Mesothelial cell of epicardium (in vitro differentiated cells): ENCODE measurements at places on chromosomes 5 and 9.
A peak's percentile ranks its signal among the peaks of the same experiment; 100 is the strongest.

GRCh38 chr5:149036168-149036567, 26.7 kb downstream of the SH3TC2 start:
- peaks cover 2% of the 10 kb centered on the region for H3K4me1 ChIP-seq
- DNase-seq: no peak
- H3K4me3 ChIP-seq: no peak overlapping the region
- no peak overlapping the region for H3K27ac ChIP-seq
- peaks cover 9% of the 10 kb centered on the region for H3K27me3 ChIP-seq

DNA sequence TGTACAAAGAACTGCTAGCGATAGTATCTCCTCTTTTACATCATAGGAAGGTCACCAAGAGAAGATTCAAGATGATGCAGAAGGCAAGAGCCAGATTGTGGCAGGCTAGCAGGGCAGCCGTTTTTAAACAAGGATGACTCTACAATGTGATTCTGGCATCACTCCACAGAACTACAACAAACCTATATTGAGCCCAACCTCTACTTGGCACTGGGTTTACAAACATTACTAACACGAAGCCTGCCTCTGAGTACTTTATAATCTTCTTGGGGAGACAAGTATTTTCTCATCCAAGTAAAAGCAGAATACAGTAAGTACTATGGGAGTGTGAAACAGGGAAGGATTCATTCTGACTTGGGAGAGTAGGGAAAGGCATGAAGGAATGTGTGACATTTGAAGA, 448.6 kb downstream of the ZNF608 start:
- H3K27ac ChIP-seq: no peak overlapping the region
- H3K27me3 ChIP-seq: no peaks in the 10 kb centered on the region
- DNase-seq: no peak
- H3K4me1 ChIP-seq: peaks cover 18% of the 10 kb centered on the region
- H3K4me3 ChIP-seq: no peak overlapping the region

- DNase-seq: no peak
- peaks cover 64% of the 10 kb centered on the region for H3K27me3 ChIP-seq
- no peak overlapping the region for H3K27ac ChIP-seq
- H3K4me3 ChIP-seq: no peak overlapping the region
Measured at GRCh38 chr9:126674365-126675146, 60.8 kb downstream of the LMX1B start.

- no peak overlapping the region for H3K4me3 ChIP-seq
- no peaks in the 10 kb centered on the region for H3K36me3 ChIP-seq
- H3K4me1 ChIP-seq: no peaks in the 10 kb centered on the region
- H3K27ac ChIP-seq: no peak overlapping the region
Measured at GRCh38 chr9:113828221-113828620, 47.9 kb upstream of the ZNF618 start.

DNA sequence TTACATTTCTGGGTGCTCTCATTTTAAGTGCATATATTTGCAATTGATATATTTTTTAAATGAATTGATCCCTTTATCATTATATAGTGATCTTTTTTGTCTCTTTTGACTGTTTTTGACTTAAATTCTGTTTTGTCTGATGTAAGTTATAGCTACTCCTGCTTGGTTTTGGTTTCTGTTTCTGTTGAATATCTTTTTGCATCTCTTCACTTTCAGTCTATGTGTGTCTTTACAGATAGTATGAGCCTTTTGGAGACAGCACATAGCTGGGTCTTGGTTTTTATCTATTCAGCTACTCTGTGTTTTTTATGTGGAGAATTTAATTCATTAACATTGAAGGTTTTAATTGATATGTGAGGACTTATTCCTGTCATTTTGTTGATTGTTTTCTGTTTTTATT, 311.3 kb downstream of the SPATA31D1 start:
- H3K36me3 ChIP-seq: peaks cover 7% of the 10 kb centered on the region
- no peak overlapping the region for H3K4me3 ChIP-seq
- no peaks in the 10 kb centered on the region for H3K4me1 ChIP-seq
- H3K27me3 ChIP-seq: no peaks in the 10 kb centered on the region

- H3K4me3 ChIP-seq: no peak overlapping the region
- no peak for DNase-seq
- H3K4me1 ChIP-seq: peaks cover 3% of the 10 kb centered on the region
Measured at GRCh38 chr9:135877791-135878527, 29.4 kb downstream of the CAMSAP1 start.

- DNase-seq: no peak
- H3K4me1 ChIP-seq: no peaks in the 10 kb centered on the region
- H3K4me3 ChIP-seq: no peak overlapping the region
- no peak overlapping the region for H3K27ac ChIP-seq
Measured at GRCh38 chr5:87150630-87151029, 117.1 kb upstream of the RASA1 start.

DNA sequence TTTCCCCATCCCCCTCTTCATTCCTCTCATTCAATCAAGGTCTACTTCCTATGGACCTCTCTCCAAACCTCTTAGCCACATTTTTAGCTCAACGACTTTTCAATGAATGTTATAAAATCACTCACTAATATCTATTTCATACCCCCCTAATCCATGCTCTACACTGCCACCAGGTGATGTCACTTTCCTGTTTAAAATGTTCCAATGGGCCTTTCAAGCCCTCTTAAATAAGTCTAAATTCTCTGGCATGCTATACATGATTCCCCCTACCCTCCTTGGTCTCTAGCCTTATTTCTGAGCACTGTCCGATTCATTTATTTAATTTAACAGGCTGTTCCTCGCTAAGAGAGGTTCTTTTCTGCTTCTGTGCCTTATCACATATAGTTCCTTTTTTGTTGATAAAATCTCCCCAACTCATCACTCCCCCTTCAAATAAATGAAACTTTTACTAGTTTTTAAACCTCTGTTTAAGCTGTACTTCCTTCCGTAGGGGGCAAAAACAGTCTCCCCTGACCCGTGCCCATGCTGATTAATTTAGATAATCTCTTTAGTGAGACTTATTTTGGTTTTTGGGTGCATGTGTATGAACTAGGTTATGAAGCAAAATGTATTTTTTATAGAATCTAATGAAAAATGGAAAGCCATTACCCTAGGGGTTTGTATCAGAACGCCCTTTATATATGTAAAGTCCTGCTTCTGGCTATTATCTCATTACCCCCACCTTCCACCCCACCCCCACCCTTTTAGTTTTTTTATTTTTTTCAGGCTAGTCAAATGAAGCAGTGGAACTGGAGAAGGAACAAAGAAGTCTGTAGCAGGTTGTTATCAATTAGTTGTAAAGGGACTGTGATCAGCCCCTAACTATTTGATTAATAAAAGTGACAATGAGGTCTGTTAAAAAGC, 9.0 kb downstream of the ABHD17B start:
- H3K4me3 ChIP-seq: no peak overlapping the region
- H3K27ac ChIP-seq: peak overlapping the region; percentile 59
- H3K27me3 ChIP-seq: no peaks in the 10 kb centered on the region
- no peak for DNase-seq

DNA sequence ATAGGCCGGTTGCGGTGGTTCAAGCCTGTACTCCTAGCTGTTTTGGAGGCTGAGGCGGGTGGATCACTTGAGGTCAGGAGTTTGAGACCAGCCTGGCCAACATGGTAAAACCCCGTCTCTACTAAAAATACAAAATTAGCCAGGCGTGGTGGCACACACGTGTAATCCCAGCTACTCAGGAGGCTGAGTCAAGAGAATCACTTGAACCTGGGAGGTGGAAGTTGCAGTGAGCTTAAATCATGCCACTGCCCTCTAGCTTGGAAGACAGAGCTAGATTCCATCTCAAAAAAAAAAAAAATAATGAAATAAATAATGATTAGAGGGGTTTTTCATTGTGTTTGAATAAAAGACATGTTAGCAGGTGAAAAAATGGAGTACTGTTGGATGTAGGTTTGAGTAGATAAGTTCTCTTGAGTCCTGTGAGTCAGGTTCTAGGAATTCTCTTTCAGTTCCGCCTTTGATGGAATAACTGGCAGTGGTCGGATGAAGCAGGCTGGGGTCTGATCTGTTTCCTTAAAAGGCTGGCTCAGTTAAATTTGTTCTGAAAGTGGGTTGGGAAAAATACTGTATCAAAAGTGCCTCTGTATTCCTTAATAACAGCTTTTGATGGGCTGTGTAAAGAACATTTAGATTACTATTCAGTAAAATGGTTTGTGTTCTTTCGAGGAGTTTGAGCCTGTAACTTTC, 73.2 kb downstream of the AOPEP start:
- DNase-seq: no peak
- H3K4me3 ChIP-seq: no peak overlapping the region
- H3K36me3 ChIP-seq: no peaks in the 10 kb centered on the region
- H3K27ac ChIP-seq: peak overlapping the region; percentile 93
- H3K27me3 ChIP-seq: no peaks in the 10 kb centered on the region

DNA sequence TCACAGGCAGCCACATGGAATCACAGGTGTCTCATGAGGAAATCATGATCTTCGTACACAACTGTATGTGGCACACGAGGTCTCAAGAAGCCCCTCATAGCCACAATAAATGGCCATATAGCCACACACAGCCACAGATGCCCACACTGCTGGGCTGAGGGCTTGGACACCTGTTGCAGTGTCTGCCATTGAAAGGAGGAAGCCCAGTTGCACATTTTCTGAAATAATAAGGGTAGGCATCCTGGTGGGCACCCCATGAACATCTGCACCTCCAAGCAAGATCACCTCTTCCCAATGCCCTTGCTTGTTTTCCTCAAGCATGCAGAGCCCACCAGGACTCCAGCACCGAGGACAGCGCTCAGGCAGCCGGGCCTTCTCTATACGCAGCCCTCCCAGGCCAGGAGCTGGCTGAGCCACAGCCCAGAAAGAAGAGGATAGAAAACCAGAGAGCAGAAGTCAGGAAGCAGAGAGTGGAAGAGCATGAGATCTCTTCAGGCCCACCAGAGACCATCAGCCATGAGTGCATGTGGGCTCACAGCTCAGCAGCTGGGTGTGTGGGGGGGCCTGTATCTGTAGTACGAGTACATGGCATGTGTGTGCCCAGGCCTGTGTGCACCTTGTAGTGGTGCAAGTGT, 1.0 kb upstream of the ACSL6 start:
- DNase-seq: peak; percentile 89
- no peak overlapping the region for H3K27ac ChIP-seq
- peak overlapping the region; percentile 38 for H3K4me3 ChIP-seq
- peaks cover 92% of the 10 kb centered on the region for H3K27me3 ChIP-seq
- no peaks in the 10 kb centered on the region for H3K4me1 ChIP-seq

DNA sequence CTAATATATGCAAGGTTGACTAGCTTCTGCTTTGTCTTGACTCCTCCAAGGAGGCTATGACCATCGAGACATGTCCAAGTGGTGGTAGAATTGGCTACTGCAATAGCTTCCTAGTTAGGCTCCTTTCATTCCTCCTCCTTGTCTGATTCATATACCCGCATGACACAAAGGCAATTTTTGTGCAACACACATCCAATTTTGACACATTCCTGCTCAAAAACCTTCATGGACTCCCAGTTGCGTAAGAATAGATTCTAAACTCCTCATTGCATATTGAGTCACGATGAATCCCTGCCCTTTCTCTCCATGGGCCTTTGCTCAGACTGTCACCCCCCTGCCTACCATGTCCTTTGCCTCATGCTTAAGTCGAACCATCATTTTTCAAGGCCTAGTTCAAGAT, 344.5 kb downstream of the ACTL7B start:
- no peaks in the 10 kb centered on the region for H3K36me3 ChIP-seq
- no peak overlapping the region for H3K4me3 ChIP-seq
- H3K4me1 ChIP-seq: no peaks in the 10 kb centered on the region
- no peak overlapping the region for H3K27ac ChIP-seq
- no peak for DNase-seq
- peaks cover 2% of the 10 kb centered on the region for H3K27me3 ChIP-seq

- H3K4me3 ChIP-seq: no peak overlapping the region
- no peak for DNase-seq
- peak overlapping the region; percentile 47 for H3K27ac ChIP-seq
- no peaks in the 10 kb centered on the region for H3K27me3 ChIP-seq
- peaks cover 23% of the 10 kb centered on the region for H3K4me1 ChIP-seq
Measured at GRCh38 chr9:116208417-116209232, 55.0 kb downstream of the PAPPA start.

GRCh38 chr5:40694433-40694832, 14.7 kb downstream of the PTGER4 start:
- no peak overlapping the region for H3K4me3 ChIP-seq
- H3K36me3 ChIP-seq: peaks cover 48% of the 10 kb centered on the region
- peaks cover 2% of the 10 kb centered on the region for H3K4me1 ChIP-seq
- DNase-seq: no peak
- no peaks in the 10 kb centered on the region for H3K27me3 ChIP-seq

GRCh38 chr5:40687321-40687720, 7.6 kb downstream of the PTGER4 start:
- H3K4me3 ChIP-seq: peak overlapping the region; percentile 55
- peak overlapping the region; percentile 75 for H3K27ac ChIP-seq
- H3K4me1 ChIP-seq: peaks cover 57% of the 10 kb centered on the region
- no peaks in the 10 kb centered on the region for H3K27me3 ChIP-seq

DNA sequence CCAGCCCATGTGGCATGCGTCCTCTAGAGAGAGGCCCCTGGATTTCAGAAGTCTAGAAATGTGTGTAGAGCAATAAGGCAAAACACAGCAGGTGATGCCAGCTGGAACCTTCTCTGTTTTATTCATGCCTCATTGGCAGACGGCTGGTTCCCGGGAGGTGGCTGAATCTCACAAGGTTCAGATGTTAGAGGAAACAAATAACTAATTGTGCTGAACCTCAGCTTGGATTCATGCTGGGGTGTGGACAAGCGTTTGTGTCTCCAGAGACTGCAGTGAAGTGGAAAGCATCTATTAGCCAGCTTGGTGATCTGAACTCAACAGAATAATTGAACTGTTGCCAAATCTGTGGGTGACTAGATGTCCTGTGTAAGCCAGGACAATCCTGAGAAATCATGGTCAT, 131.1 kb upstream of the NR4A3 start:
- no peaks in the 10 kb centered on the region for H3K27me3 ChIP-seq
- DNase-seq: no peak
- no peak overlapping the region for H3K27ac ChIP-seq
- H3K4me1 ChIP-seq: peaks cover under 1% of the 10 kb centered on the region

GRCh38 chr5:170788626-170789304, 5.2 kb downstream of the GABRP start:
- H3K27ac ChIP-seq: peak overlapping the region; percentile 76
- H3K27me3 ChIP-seq: no peaks in the 10 kb centered on the region
- H3K36me3 ChIP-seq: peaks cover 6% of the 10 kb centered on the region
- peak overlapping the region; percentile 38 for H3K4me3 ChIP-seq
- peaks cover 60% of the 10 kb centered on the region for H3K4me1 ChIP-seq
- no peak for DNase-seq
